ENCODE measurements at places on chromosomes 4 and X.

- no peak for DNase-seq
These were observed 23.1 kb downstream of the DMD start for GRCh38 chrX:33188286-33188685.

- no peak for DNase-seq
These were observed at the start of gene GASK1B for GRCh38 chr4:158172261-158173258. TSS of gene GASK1B (minus strand) at chr4:158173025. CDS start at chr4:158171375, 1,650 bp downstream.

- no peak for DNase-seq
These were observed 79.9 kb downstream of the SLIT2 start for GRCh38 chr4:20331642-20332041.

- no peak for DNase-seq
These were observed 1076.9 kb upstream of the GRID2 start for GRCh38 chr4:91226867-91227266.

DNA sequence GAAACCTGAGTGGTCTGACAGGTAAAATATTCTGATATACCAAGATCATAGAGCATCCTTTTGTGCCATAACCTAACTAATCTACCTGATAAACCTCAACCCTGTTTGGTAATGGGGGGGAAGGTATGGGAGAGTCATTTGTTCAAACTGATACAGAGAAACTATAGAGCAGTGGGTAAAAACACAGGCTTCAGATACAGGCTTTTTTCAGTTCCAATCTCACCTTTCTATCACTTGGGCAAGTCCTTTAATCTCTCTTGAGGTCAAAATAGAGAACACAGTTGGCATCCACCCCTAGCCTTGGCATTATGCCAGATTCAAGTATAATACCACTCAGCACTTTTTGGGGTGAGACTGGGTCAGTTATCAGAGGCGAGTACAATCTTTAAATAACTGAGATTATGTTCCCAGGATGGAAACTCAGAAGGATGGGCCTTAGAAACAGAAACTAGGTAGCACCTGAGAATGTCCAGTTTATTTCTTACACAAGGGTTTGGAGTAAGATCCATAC is 880 bp upstream of the ETDC start:
- no peak for DNase-seq

DNA sequence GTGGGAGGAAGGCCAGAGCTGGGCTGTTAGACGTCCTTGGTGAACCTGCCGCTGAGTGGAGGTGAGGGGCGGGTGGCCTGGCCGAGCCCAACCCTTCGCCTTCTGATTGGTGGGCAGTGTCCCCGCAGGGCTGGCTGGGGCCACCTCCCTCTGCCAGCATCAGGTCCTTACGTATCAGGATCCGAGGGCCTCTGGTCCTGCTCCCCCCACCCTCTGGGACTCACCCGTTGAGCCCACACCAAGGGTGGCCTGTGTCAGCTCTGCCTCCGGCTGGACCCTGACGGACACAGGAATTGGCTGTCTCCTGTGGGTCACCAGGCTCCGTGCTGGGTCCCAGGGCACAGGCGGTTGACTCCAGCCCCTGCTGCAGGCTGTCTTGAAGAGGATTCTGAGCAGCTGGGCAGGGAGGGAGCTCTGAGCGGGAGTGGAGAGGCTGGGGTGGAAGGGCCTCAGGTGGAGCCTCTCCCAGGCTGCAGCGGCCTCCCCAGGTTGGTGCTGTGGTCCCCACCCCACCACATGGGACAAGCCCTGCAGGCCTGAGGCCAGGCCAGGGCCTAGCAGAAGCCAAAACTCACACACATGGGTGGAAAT is 58.4 kb upstream of the NKX1-1 start:
- peak; percentile 36 for DNase-seq

DNA sequence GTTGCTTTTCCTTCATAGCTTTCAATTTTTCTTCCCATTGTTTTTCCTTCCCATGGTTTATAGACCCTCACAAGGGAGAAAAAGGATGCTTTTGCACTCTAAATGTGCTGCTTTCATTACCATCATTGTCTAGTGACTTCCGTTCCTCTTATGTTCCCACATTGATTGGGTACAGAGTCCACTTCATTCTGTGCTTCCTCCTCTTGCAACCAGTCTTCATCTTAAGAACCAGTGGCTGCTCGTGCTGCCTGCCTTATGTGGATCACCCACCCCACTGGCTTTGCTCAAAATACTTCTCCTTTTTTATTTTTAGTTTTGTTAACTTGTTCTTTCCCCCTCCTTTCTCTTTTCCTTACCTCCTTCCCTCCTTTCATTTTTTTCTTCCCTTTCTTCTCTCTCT is 76.5 kb upstream of the BOD1L1 start:
- DNase-seq: no peak

DNA sequence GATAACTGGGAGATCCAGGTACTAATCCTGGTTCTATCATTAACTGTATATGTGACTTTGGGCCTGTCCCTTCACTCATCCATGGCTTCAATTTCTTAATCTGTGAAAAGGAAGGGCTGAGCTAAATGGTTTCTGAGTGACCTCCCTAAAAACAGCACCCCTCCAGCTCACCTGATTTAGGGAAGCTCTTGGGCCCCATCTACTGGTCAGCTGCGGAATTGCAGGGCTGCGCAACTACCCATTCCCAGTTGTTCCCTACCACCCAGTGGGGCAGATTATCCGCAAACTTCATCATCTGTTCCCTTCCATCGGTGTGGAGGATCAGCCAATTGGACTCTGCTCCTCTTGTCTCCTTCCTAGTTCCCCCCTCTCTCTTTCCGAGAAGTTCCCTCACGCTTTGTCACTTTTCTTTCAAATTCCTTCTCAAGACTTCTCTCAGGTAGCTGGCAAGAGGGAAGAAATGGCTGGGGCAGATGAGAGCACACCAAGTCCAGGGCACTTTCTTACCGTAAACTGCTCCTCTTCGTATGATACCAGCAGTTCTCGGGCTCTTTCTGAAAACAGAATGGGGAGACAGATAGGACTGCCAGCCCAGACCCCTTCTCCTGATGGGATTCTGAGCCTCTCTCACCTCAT is 5.8 kb downstream of the LAS1L start:
- no peak for DNase-seq

GRCh38 chrX:49066690-49067089 is 7.1 kb downstream of the PRAF2 start:
- DNase-seq: no peak

GRCh38 chr4:858041-858481 is 32.1 kb upstream of the CPLX1 start:
- no peak for DNase-seq

GRCh38 chrX:151013164-151013743 is 30.1 kb downstream of the HMGB3 start:
- no peak for DNase-seq

DNA sequence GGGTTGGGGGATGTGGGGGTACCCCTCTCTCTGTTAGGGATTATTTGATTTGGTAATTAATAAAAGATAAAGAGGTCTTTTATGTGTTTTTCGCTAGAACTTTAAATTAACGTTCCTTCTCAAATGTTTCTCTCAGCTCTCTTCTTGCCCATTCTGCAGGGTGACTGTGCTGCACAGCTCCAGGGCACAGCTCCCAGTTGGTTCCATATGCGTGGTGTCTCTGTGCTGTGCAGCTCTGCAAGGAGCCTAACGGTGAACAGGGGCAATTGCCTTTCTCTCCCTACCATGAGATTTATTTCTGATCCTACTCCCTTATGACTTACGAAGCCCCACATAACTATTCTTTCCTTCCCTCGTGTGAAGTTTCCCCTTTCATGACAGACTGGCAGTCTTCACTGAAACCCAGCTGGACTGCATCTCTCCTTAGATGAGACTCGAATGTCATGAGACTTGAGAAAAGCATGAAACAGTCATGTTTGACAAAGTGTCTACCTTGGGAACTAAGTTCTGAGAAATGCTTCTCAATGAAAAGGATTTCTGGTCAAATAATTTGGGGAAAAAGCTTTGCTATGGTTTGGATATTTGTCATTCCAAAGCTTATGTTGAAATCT is 50.2 kb upstream of the SPRY1 start:
- DNase-seq: no peak

DNA sequence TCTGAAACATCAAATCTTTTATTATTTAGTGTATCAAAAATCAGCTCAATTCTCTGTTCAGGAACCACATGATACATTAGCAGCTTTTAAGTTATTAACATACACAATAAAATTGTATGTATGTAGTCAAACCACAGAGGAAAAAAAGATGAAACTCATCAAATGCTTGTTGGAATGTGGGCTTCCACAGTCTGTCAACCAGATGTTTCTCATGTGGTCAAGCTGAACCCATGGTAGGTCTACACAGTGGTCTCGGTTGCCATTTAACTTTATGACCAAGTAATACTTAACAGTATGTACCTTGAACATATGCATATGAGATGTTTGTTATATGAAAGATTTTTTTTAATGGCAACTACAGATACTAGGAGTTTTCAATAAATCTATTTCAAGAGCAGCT is 427.8 kb downstream of the IL15 start:
- no peak for DNase-seq

DNA sequence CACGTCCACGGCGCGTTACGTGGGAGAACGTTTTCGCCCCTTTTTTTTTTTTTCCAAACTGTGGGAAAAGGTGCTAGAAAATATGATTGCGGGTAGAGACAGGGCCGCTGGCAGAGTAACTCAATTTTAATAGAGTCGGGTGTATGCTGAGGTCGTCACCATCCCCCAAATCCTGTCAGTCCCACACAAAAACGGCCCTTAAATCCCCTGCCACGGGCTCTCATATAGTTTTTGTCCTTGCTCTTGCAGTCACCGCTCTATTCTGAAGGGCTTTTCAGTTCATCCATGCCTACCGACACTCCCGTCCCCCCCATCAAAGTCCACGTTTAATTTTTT is 796 bp upstream of the MED14 start:
- no peak for DNase-seq

- DNase-seq: no peak
These were observed 192.0 kb downstream of the PCDH7 start for GRCh38 chr4:30912098-30912714.

DNA sequence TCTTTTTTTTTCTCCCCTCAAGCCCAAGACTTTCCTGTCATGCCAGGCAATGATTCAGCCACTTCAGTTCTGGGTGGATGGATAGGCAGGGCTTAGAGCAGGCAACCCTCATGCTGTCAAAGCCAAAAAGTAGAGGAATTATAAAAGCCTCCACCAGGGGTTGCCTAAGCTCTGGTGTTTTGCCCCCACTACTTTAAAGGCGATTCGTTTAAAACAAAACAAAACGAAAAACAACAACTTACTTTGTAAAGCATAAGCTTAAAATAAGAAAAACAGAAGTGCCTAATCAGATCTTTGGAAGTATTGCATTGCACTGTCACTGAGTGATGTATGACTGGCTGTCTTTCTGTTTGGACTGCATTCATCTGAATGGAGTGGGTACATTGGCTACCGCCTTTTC is 5.3 kb upstream of the IDS start:
- no peak for DNase-seq

DNA sequence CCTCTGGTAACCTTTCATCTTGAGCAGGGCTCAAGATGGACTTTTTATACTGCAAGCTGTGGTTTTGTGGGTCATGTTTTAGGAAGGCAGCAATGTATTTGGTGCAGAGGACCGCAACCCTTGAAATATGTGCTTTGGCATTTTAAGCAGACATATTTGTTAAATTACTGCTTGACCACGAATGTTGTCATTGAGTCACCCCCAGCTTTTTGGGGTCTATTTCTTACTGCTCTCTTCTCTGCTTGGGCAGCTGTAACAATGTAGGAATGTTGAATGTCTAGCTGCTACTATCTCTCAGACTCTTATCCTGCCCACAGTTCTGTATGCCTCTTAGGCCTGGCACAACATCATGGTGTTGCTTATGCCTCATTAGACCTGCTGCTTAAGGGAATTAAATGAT is 6.0 kb downstream of the RBPJ start:
- no peak for DNase-seq

DNA sequence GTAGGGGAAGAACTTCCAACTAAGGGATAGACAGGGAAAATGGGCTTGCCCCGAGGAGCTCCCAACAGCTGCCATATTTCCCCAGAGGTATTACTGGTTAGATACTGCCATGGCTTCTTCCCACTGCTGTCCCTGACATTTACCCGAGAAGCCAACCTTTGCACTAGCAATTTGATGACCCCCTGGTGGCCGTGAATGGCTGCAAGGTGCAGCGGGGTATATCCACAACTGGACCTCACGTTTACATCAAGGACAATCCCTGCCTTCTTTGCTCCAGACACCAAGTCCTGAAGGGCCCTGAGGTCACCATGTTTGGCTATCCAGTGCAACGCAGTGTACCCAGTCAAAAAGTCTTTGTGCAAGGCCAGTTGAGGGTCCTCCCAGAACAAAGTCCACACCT is 2.3 kb downstream of the SOWAHB start:
- DNase-seq: no peak

Data from cardiac septum (tissue), 1 donor.